Left kidney (tissue), 8 donors: ENCODE measurements at places on chromosomes 3 and 15. TPM values are rescaled to one million over a fixed set of nuclear protein-coding genes. Genes with fewer than 3 reads are reported as not detected.

BBX gene
- 70.1 TPM for polyA plus RNA-seq

CPNE9 gene
- polyA plus RNA-seq: not detected

GRCh38 chr3:96991800-96992365, 177.5 kb downstream of the EPHA6 start:
- no peak for DNase-seq

GRCh38 chr3:8503461-8503860, 1.8 kb downstream of the LMCD1 start:
- no peak for DNase-seq

DNA sequence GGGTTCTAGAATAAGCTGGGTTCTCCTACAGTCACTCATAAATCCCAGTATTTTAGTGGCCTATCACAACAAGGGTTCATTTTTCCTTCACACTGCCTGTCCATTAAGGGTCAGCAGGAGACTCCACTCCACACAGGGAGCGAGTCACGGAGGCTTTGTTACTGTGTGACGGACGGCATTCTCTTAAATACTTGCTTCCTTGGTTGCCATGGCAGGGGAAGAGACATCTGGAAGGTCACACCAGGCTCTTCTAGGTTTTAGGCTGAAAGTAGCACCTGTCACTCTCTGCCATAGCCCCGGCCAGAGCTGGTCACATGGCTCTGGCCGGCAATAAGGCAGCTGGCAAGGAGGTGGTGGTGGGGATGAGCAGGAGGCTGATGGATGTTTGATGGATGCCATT, 89.4 kb upstream of the ANKRD34C start:
- DNase-seq: no peak

GRCh38 chr15:64560501-64560900, 100.1 kb downstream of the ZNF609 start:
- DNase-seq: no peak

DNA sequence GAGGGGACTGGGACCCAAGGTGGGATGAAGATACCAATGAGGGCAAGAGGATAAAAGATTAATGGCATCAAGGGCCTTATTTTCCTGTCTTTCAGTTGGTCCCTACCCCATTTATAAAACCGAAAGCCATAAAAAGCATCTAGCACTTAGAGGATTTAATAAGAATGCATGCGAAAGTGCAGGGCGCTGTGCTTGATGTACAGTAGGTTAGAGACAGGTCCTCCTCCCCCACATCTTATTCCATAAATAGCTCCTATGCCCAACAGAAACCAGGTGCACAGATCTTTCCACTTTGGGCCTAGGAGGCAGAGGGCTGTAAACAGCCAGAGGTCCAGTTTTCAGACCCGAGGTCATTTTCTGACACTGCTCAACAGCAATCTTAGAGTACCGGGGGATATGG, 1.2 kb downstream of the LPCAT4 start:
- no peak for DNase-seq

DNA sequence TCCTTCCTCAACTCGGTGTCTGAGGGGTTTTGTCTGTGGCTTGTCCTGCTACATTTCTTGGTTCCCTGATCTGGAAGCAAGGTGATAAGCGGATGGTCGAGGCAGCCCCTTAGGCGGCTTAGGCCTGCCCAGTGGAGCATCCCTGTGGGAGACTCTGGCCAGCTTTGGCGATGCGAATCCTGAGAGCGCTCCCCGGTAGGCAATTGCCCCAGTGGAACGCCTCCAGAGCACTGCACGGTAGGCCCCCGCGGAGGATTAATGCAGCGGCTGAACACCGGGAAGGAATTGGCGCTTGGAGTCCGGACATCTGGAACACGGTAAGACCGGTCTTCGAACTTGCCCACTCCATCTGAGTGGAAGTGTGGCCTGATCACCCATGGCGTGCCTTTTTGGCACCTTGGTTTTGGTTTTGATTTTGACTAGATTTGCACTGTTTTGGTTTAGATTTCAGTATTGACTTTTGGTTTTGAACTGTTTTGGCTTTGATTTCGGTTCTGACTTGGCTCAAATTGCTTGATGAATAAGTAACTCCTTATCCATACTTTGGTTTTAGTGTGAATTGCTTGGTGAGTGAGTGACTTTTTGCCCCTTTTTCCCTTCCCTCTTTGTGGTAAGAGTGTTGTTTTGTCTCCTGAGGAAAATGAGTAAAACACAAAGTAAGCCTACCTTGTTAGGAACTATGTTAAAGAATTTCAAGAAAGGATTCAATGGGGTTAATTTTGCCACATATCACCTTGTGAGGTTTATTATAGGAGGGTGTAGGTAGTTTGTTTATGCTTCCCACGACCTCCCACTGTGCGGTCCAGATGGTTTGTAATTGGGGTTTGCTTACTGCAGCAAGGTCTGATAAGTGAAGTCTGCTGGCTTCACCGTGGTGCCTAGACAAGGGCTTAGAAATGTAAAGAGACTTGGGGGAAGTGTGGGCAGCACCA, 27.1 kb upstream of the GPR156 start:
- no peak for DNase-seq

GRCh38 chr3:126679318-126679751, 24.4 kb upstream of the TXNRD3 start:
- peak; percentile 81 for DNase-seq

DISP2 gene
- 0.35 TPM for polyA plus RNA-seq

DNA sequence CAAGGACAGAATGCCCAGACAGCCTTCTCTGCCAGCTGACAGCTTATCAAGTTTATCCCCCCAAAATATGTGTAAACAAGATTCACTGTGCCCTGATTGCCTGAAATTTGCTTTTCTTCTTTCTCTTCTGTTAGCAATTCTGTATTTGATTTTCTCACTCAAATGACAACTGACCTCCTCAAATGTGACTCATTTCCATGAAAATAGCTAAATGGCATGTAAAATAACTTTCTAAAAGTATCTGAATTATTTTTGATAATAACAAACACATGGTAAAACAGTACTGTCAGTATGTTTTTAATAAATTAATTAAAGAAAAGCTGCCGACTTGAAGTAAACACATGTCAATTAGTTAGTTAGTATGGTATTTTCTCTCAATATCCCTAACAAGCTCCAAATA, 202.3 kb upstream of the STAC start:
- DNase-seq: no peak

DNA sequence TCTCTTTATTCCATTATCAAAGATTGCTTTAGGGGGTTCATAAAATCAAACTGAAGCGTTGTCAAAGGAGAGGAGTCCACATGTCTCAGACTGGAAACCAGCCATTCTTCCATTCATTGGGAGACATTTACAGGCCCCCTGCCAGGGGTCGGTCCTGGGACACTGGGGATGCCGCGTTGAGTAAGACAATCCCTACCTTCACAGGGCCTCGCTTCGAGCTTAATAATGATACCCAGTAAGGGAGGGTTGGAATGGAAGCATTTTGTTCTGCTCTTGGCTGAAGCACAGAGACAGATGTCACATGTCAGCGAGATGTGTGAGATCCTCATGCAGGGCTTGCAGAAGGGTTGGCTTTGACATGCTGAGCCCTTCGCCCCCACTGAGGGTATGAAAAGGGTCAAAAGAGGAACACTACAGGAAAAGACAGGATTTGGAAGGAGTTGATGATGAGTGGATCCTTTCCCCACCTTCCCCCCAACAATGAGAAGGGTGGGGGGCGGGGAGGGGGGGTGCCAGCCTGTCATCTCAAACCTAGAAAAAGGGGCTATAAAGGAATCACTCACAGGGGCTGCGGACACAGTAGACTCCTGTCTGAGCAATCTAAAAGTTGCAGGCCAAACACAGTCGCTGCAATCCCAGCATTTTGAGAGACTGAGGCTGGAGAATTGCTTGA, 25.6 kb upstream of the ARL8B start:
- peak; percentile 18 for DNase-seq

GRCh38 chr3:56887402-56888025, 85.8 kb upstream of the ARHGEF3 start:
- DNase-seq: no peak

DNA sequence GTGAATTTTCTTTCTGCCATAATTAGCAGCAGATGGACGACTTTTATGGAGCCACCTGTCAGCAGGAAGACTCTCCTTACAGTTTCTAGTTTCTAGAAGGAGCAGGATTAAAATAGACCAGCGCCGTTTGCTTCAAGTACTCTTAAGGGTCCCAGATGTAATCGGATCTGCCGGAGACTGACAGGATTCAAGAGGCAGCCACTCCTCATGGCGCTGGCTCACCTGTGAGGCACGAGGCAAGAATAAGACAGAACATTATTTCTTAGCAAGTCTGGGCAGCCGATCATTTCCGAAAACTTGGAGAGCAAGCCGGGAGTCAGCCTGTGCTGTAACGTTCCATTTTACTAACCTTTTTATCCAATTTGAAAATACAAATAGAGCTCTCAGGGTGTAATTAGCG, 410.4 kb upstream of the RORA start:
- peak; percentile 5 for DNase-seq

- no peak for DNase-seq
Measured at GRCh38 chr3:74500257-74500656, 114.2 kb downstream of the CNTN3 start.

ATP13A5 gene
- polyA plus RNA-seq: 0.22 TPM

DNA sequence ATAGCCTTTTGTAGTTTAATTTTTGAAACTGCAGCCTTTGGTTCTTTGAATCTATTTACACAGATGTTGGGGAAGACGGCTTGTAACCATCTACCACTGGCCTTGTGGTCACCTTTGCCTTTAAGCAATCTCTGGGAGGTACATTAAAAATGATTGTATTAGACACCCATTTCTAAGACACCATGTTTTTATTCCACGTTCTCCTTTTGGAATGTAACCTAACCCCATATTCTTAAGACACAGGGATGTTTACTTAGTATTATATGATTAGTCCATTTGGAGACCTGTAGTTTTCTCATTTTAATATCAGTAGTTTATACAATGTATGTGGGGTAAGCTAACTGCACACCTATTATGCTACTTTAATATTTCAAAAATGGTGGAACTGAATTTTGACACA, 175.1 kb upstream of the PLSCR5 start:
- DNase-seq: no peak

- DNase-seq: no peak
Measured at GRCh38 chr3:76527773-76528172, 512.1 kb upstream of the ROBO2 start.

ARPP21 gene
- polyA plus RNA-seq: 1.3 TPM

GRCh38 chr3:43733459-43734384, 43.0 kb downstream of the ABHD5 start:
- DNase-seq: no peak

DNA sequence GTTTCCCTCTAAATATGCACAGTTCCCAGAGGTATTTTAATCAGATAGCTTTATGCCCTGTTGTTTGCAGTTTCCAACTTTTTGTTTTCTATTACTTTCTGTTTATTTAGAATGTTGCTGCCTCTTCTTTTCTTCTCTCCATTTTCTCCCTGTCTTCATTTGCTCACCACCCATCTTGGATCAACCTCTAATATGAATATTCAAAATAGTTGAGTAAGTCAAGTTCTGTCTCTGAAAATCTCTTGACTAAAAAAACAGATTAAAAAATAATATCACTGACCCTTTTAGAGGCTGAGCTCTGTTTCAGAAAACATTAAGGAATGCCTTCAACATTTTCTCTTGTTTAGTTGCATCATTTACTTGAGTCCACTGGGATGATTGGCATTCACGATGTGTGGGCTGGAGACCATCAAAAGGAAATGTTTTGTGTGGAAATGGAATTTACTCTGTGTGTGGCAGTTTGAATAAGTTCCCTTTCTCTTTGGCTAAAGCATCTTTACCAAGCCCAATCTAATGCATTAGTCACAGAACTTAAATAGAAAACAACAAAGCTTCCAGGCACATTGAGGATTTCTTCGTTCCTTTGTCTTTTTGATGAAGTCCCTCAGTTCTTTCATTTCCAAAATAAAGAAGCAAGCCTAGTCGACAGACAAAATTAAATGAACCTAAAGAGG, 633.9 kb upstream of the TGFBR2 start:
- no peak for DNase-seq

DNA sequence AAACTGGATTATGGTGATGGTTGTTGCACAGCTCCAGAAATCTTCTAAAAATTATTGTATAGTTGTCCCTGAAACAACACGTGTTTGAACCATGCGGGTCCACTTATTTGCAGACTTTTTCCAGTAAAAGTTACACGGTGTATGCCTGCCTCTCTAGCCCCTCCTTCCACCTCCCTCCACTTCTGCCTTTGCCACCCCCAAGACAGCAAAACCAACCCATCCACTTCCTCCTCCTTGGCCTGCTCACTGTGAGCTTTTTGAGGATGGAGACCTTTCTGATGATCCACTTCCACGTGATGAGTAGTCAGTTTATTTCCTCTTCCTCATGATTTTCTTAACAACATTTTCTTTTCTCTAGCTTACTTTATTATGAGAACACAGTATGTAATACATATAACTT, 5.4 kb downstream of the CYFIP1 start:
- no peak for DNase-seq

DBR1 gene
- 23.4 TPM for polyA plus RNA-seq

- no peak for DNase-seq
Measured at GRCh38 chr3:145087038-145087437, 1073.9 kb downstream of the PLOD2 start.

CYP1A2 gene
- 0.18 TPM for polyA plus RNA-seq

DNA sequence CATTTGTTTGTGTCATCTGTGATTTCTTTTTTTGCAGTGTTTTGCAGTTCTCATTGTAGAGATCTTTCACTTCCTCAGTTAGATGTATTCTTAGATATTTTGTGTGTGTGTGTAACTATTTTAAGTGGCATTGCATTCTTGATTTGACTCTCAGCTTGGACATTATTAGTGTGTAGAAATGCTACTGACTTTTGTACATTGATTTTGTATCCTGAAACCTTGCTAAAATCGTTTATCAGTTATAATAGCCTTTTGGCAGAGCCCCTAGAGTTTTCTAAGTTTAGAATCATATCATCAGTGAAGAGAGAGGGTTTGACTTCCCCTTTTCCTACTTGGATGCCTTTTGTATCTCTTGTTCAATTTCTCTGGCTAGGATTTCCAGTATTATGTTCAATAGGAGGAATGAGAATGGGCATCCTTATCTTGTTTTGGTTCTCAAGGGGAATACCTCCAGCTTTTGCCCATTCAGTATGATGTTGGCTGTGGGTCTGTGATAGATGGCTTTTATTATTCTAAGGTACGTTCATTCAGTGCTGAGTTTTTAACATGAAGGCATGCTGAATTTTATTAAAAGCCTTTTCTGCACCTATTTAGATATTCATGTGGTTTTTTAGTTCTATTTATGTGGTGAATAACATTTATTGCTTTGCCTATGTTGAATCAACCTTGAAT, 211.7 kb downstream of the MBNL1 start:
- no peak for DNase-seq
